ENCODE measurements at places on chromosomes 16 and 17.

- DNase-seq, result peak; percentile 49
Measured at GRCh38 chr16:88686062-88686438, 257 bp downstream of the SNAI3 start.

DNA sequence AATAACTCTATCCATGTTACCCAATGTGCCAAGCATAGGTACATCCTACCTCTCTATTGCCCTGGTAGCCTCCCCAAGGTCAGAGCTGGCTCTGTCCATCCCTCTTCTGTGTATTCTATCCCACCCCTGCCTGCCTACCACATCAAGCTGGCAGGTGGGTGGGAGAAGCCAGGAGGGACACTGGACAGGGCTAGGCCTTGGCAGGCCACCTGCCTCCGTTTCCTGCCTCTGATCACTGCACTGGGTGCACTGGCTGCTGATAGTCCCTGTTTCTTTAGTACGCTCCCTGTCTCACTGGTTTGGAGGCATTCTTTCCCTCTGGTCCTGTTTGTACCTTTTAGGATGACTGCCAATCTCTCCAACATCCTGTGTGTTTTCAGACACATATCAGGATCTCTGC is 12.7 kb downstream of the TK2 start:
- no peak for DNase-seq

DNA sequence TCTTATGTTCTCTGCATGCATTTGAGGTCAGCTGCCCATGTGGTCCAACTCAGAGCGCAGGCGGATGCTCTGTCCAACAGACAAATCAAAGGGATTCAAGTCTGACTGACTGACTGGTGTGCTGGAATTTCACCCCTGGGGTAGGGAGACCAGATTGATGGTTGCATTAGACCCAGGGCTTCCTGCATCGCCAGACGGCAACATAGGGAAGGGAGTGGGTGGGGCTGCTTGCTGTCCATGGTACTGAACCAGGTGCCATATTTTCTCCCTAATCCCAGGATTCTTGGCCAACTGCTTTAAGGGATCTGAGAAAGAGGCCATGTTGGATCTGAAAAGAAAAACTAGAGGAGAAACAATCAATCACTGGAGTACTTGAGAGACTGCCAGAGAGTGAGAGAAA is 332.0 kb downstream of the XYLT1 start:
- no peak for DNase-seq

GRCh38 chr16:80366023-80366422 is 174.8 kb upstream of the DYNLRB2 start:
- no peak for DNase-seq

- DNase-seq, result peak; percentile 22
Measured at GRCh38 chr16:12901204-12901596, 198 bp upstream of the SHISA9 start.

GRCh38 chr16:61214780-61215179 is 821.5 kb downstream of the CDH8 start:
- no peak for DNase-seq

GRCh38 chr16:4825196-4825595 is 21.9 kb downstream of the GLYR1 start:
- no peak for DNase-seq

- DNase-seq, result no peak
Measured at GRCh38 chr17:8384801-8385378, 1.9 kb upstream of the RPL26 start.

- DNase-seq, result no peak
Measured at GRCh38 chr16:79899316-79899715, 298.8 kb upstream of the MAF start.

- DNase-seq, result no peak
Measured at GRCh38 chr17:10547351-10547750, 2.1 kb downstream of the MYH2 start.

GRCh38 chr16:56743840-56744239 is 13.9 kb downstream of the NUP93 start:
- no peak for DNase-seq

- no peak for DNase-seq
Measured at GRCh38 chr16:86430814-86431213, 79.5 kb upstream of the FOXF1 start.

GRCh38 chr17:19384723-19385391 is 2.1 kb downstream of the MFAP4 start:
- DNase-seq, result no peak

GRCh38 chr17:4189280-4189679 is 46.3 kb downstream of the CYB5D2 start:
- DNase-seq, result no peak

DNA sequence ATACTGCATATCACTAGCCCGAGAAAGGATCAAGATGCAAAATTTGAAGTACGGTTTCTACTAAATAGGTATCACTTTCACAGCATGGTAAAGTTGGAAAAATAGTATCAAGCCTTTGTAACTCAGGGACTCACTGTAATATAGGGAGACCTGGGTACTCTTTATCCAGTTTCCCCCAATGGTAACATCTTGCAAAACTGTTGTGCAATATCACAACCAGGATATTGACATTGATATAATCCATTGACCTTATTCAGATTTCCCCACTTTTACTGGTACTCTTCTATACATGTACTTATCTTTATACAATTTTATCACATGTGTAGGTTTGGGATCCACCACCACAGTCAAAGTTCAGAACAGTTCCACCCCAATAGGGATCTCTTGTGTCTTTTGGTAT is 20.4 kb upstream of the GINS3 start:
- no peak for DNase-seq

- DNase-seq, result no peak
Measured at GRCh38 chr17:80116921-80117380, 15.6 kb downstream of the GAA start.

DNA sequence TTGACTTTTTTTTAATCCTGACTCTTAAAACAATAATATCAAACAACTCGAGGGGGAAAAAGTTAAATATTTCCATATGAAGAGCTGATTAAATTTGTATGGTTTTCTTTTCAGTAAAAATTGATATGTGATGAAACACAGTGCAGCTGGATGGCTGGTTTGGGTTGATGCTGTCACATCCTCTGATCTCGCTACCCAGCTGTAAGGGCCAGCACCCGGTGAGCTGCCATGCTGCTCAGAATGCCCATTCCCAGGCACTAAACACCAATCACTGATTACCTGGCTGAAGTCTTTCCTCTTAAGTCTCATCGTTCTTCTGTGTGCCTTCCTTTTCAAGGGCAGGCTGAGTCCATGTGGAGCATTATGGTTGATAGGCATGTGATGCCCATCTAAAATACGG is 234.3 kb downstream of the IRX3 start:
- no peak for DNase-seq

DNA sequence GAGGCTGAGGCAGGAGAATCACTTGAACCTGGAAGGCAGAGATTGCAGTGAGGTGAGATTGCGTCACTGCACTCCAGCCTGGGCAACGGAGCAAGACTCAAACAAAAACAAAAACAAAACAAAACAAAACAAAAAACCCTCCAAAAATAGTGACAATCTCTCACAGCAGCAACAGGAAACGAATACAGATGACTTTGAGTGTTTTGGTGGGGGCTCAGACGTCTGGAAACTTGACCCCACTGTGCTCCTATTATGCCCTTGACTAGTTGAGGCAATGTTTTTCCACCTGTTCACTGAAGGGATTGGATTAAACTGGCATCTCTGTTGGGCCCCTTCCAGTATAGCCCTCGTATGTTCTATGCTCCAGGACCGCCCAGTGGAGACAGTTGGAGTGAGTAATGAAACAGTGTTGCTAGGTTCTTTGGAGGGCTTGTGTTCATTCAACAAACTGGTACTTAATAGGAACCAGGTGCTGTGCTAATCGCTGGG is 167.0 kb downstream of the UTP18 start:
- peak; percentile 87 for DNase-seq

DNA sequence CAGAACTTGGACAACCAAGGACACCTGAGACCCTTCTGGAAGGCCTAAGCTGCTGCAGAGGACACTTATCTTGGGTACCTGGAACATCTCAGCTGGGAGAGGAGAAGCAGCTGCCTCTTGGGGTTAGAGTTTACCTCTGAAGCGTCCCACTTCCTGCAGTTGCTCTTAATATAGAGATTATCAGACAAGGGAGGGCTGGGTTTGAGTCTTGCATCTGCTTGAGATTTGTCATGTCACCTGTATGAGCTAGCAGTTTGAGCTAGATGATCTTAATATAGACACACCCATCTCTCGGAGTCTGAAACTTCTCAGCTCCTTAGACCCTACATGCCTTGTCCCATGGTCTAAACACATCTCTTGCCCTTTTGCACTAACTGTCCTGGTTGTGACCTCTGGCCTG is 93.1 kb upstream of the CCL1 start:
- DNase-seq, result no peak

- DNase-seq, result no peak
Measured at GRCh38 chr17:1580979-1581676, 18.5 kb upstream of the PITPNA start.

DNA sequence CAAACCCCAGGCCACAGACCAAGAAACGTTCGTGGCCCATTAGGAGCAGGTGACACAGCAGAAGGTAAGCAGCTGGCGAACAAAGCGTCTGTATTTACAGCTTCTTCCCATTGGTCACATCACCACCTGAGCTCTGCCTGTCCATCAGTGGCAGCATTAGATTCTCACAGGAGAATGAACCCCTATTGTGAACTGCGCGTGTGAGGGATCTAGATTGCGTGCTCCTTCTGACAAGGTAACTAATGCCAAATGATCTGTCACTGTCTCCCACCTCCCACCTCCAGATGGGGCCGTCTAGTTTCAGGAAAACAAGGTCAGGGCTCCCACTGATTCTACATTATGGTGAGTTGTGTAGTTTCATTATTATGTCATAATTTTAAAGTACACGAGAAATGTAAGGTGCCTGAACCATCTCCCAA is 186.3 kb downstream of the CPPED1 start:
- DNase-seq, result no peak

- no peak for DNase-seq
Measured at GRCh38 chr16:3804426-3805016, 76.0 kb downstream of the CREBBP start.

DNA sequence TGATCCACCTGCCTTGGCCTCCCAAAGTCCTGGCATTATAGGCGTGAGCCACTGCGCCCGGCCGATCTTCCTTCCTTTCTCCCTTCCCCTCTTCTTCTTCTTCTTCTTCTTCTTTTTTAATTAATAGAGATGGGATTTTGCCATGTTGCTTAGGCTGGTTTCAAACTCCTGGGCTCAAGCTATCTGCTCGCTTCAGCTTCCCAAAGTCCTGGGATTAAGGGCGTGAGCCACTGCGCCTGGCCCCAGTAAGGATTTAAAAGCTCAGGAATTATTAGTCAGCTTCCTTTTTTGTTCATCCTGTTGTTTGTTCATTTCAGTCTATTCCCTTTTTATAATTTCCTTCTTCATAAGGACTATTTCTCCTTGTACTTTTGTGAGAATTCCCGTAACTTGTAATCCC is 32.7 kb upstream of the LRRC37A start:
- DNase-seq, result no peak

DNA sequence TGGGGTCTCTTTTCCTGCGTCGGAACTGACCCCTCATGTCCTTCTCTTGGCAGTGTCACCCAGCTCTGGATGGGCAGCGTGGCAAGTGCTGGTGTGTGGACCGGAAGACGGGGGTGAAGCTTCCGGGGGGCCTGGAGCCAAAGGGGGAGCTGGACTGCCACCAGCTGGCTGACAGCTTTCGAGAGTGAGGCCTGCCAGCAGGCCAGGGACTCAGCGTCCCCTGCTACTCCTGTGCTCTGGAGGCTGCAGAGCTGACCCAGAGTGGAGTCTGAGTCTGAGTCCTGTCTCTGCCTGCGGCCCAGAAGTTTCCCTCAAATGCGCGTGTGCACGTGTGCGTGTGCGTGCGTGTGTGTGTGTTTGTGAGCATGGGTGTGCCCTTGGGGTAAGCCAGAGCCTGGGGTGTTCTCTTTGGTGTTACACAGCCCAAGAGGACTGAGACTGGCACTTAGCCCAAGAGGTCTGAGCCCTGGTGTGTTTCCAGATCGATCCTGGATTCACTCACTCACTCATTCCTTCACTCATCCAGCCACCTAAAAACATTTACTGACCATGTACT is 13.2 kb downstream of the IGFBP4 start:
- DNase-seq, result no peak

DNA sequence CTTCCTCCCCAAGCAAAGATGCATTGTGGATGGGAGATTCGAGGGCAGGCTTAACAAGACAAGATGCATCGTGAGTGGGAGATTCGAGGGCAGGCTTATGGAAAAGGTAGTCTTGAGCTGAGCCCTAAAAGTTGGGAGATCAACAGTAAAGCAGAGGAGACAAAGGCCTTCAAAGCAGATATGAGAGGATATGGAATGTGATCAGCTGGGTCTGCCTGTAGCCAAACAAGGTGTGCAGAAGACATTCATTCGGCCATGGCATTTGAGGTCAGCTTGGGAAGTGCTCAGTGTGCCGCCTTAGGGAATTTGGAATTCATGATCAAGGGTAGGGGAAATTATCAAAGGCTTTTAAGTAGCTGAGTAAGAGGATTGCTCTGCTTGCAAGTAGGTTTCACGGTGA is 39.5 kb downstream of the DNAH9 start:
- DNase-seq, result no peak

DNA sequence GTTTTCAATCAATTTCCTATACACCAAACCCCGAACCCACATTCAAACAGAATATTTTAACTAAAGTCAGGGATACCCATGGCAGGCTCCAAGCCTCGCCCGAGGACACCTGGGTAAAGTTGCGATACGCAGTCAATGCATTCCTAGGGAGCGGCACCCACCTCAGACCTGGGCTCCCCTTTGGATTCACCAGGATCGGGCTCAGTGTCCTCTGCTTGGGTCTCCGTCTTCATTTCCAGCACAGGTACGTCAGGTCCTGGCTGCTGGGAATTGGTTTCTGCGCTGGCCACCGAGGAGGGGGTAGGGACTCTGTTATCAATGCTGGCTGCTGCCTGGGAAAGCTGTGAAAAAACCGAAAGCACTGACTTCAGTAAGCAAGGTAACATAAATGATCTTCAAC is 51.7 kb upstream of the TRAP1 start:
- no peak for DNase-seq

- no peak for DNase-seq
Measured at GRCh38 chr17:61132524-61132923, 267.1 kb upstream of the TBX2 start.

GRCh38 chr16:15703029-15703736 is 53.1 kb downstream of the NDE1 start:
- DNase-seq, result no peak

DNA sequence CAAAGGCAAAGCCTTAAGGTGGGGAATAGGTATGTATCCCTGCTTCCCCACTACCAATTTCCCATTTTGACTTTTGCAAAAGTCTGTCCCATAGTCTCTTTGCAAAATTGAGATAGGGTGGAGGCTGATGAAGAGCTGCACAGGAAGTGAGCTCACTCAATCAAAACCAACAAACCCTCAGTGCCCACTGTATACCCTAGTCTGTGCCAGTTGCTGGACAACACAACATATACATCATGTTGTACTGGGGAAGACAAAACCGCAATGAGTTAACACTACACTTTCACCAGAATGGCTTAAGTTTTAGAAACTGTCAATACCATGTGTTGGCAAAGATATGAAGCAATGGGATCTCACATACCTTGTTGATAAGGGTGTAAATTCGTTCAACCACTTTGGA is 40.4 kb upstream of the AXIN2 start:
- DNase-seq, result no peak

DNA sequence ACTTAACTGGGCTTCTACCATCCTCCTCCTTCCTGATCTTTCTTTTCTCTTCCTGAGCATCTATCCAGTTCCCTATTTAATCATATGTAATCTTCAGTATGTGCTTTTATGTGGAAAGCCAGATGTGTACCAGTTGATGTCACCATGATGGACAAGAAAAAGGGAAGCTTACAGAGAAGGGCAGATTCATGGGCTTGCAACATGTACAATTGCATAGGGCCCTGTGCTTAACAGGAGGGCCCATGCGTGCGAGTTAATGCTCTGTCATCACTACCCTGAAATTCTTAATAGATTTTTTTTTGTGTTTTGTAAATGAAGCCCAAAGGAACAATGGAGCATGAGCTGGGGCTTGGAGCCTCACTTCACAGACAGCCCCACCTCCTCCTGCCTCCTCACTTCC is 124.3 kb downstream of the CDH13 start:
- no peak for DNase-seq

Data from DMS153 (cell line).